ENCODE measurements at places on chromosomes 13 and 19.

DNA sequence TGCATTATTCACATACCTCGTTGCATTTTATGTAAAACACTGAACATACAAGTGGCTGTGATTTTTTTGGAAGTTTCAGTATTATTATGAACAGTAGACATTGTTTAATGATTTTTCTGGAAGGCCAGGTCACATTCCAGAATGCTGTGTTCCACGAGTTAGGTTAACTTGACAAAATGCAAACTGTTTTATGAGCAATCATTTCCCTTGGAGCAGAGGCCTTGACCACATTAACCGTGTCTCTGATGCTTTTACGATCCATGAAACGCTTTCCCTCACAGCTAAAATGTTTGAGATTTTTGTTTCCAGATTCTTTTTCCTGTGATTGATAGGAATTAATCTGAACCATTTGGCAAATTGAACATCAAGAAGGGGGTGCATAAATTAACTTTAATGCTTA is 57.8 kb downstream of the MBNL2 start:
- DNase-seq: no peak

DNA sequence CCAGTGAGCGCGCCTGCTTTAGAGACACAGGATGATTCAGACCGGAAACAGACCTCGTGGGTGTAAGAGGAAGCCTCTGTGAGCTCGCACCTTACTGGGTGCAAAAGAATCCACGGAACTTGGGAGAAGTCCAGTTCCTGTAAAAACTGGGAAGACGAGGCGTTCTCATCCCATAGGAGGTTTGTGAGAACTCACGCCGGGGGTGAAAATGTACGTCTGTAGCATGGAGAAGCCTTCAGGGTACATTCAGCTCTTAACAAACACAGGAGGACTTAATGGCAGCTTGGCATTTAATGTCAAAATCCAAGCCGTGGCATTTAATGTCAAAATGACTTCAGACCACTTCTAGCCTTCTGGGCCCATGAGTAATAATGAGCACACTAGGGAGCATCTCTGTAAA is 17.4 kb upstream of the OR7D2 start:
- DNase-seq: no peak

GRCh38 chr13:33806470-33807248 is 11.3 kb upstream of the RFC3 start:
- peak; percentile 24 for DNase-seq

GRCh38 chr19:28727480-28728159 is 485.3 kb downstream of the UQCRFS1 start:
- peak; percentile 24 for DNase-seq

DNA sequence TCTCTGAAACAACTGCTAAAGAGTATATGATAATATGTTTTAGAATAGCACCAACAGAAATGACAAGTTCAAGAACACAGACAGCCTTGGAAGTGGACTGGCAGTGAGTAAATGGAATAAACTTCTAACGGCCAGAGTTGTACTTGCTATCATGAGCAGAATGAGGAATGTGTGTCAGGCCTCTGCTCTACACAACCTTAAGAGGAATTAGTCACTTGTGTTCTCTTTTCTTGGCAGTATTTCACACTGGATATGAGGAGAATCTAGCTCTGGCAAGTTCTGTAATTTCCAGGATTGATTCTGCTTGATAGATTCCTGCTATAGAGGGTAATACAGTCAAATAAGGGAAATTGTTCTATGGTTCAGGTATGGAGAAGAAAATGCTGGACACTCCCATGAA is 757.3 kb downstream of the EFNB2 start:
- DNase-seq: no peak

DNA sequence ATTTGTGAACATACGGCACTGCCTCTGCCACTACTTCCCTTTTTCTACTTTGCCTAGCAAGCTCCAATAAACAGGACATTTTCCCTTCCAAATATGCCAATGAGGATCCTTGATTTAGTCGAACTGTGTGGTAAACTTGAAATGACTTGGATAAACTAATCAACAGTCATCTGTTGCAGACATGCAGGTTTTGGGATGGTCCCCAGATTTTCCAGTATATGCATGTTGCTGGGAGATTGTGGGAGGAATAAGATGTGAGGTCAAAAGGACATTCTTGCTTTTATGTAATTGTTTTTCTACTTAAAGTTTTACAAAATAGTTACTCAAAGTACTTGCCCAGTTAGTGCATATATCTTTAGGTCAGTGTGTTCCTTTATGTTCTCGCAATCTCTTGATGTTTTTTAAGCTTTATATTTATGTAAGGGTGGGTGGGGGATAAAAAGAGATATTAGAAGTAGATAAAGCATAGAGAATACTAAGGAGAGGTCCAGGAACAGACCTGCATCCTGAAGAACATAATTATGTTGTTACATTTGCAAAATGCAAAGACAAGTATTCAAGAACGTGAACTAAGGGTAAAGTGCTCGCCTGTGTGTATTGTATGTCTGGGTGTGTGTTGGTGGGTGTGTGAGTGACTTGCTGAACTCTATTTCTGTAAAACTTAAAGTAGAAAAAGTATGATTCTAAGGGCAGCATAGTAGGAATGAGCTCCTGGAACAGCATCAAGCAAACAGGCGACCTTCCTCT is 88.4 kb upstream of the OXGR1 start:
- no peak for DNase-seq

GRCh38 chr19:10006335-10006708 is 4.0 kb downstream of the COL5A3 start:
- peak; percentile 63 for DNase-seq

- no peak for DNase-seq
Observed at GRCh38 chr13:26222520-26223046, 469 bp upstream of the RNF6 start.

DNA sequence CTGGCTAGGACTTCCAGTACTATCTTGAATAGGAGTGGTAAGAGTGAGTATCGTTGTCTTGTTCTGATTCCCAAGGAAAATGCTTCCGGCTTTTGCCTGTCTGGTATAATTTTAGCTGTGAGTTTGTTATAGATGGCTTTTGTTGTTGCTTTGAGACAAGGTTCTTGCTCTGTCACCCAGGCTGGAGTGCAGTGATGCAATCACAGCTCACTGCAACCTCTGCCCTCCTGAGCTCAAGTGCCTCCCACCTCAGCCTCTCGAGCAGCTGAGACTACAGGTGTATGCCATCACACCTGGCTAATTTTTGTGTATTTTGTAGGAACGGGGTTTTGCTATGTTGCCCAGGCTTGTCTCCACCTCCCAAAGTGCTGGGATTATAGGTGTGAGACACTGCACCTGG is 6.1 kb upstream of the ZNF543 start:
- DNase-seq: no peak

GRCh38 chr19:16394681-16395375 is 70.2 kb downstream of the KLF2 start:
- DNase-seq: no peak

DNA sequence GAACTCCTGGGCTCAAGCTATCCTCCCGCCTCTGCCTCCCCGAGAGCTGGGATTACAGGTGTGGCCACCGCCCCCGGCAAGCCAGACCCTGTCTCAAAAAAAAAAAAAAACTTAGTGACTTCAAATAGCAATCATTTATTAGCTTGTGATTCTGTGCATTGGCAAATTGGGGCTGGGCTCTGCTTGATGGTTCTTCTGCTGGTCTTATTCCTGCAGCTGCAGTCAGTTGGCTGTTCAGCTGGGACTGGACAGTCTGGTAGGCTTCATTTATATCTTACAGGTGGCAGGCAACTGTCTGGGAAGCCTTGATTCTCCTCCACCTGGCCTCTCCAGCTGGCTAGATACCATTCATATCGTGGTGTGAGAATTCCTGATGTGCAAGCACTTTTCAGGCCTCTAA is 7.4 kb downstream of the DHDH start:
- no peak for DNase-seq

GRCh38 chr13:23356368-23356767 is 77.1 kb downstream of the SACS start:
- no peak for DNase-seq

DNA sequence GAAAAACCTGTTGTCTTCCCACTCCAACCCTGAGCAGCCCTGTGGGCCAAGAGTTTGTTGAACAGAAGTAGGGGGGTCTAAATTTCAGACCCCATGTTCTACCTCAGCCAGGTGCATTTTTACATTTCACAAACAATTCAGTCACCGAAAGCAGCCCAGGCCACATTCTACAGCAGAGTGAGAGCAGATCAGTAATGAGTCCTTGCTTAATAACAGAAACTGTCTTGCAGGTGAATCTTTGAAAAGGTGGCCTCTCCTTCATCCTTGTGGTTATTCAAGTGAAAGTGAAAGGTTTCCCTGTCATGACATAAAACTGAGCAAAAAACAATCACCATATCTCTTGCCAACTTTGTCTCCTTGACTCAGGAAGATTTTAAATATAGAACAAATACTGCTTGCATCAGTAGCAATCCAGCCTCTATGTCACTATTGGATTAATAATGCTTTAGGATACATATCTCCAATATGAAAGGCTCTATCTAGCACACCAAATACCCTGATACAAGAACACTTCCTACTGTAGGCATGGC is 670.2 kb downstream of the DIAPH3 start:
- DNase-seq: no peak

GRCh38 chr13:87333599-87333998 is 337.6 kb upstream of the SLITRK5 start:
- DNase-seq: no peak

- no peak for DNase-seq
Observed at GRCh38 chr19:15037586-15037985, 11.7 kb upstream of the CASP14 start.

GRCh38 chr19:48419158-48419920 is 25.9 kb downstream of the GRIN2D start:
- peak; percentile 86 for DNase-seq

Data from eye (tissue), 1 donor.